ENCODE measurements at places on chromosomes 4 and X.

GRCh38 chr4:77651820-77652219 is 46.2 kb downstream of the CXCL13 start:
- no peak for ATAC-seq

GRCh38 chrX:28347476-28347875 is 239.8 kb upstream of the IL1RAPL1 start:
- ATAC-seq, result no peak

- no peak for ATAC-seq
Measured at GRCh38 chrX:3585719-3586118, 127.7 kb downstream of the PRKX start.

DNA sequence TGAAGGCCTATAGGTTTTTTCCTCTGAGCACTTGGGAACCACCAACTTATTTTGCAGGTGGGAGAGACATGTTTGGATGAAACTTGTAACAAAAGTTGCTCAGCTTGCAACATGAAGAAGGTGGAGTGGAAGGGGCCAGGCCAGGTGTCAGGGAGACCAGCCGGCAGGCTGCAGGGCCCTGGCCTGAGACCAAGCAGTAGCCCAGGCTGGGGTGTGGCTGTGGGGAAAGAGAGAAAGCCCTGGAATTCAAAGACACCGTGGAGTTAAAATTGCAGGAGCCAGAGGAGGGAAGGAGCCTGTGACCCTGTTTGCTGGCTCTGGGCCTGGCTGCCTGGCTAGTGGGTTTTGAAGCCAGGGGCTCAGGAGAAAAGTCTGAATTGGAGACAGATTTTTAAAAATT is 43.4 kb downstream of the EFNB1 start:
- no peak for ATAC-seq

GRCh38 chrX:69670001-69670555 is 54.2 kb downstream of the EDA start:
- no peak for ATAC-seq

DNA sequence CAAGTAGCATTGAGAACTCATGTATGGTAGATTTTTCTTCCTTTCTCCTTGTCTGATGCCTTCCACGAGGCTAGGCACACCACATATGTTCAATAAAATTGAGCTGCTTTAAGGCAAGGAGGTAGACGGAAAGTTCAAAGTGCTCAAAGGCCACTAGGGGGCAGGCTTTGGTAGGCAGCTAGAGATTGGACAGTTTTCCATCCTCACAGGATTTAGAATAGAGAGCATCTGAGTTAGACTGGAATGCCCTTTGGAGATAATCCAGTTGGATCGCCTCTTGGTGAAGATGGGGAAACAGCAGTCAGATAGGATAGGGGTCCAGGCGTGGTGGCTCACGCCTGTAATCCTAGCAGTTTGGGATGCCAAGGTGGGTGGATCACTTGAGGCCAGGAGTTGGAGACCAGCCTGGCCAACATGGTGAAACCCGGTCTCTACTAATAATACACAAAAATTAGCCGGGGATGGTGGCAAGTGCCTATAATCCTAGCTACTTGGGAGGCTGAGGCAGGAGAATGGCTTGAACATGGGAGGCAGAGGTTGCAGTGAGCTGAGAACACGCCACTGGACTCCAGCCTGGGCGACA is 30.4 kb downstream of the ELF4 start:
- ATAC-seq, result peak; percentile 64

GRCh38 chrX:94600077-94600476 is 926.1 kb downstream of the FAM133A start:
- no peak for ATAC-seq

DNA sequence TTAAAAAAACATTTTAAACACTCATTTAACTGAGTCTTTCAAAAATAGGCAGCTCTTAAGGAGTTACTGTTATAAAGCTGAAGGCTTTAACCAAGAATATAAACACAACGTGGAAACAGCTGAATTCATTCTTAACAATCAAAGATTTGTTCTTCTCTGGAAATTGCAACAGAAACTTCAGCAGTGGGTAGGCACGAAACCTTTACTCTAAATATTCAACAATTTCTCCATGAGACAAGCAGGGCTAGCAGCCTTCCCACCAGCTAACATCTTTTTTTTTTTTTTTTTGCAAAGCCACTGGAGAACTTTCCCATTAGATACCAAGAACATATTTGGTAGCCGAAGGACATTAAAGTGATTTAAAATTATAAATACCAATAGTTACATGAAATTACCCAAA is 78.2 kb upstream of the PRSS48 start:
- peak; percentile 24 for ATAC-seq

DNA sequence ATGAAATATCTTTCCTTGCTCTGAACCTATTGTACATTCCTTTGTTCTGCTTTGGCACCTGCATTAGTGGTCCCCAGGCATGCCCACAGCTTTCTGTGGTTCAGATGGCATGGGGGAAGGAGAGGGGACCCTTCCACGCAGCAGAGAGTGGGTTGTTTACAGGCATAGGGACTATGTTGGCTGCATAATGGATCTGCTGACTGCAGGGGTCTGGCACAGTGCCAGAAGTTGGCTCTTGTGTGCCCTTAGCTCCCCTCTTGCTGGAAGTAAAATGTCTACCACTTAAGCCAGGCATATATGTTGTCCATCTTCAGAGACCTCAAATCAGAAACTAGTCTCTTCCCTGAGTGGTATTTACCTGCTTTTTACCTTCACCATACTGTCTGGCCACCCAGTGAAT is 651.9 kb upstream of the PCDH7 start:
- ATAC-seq, result no peak

DNA sequence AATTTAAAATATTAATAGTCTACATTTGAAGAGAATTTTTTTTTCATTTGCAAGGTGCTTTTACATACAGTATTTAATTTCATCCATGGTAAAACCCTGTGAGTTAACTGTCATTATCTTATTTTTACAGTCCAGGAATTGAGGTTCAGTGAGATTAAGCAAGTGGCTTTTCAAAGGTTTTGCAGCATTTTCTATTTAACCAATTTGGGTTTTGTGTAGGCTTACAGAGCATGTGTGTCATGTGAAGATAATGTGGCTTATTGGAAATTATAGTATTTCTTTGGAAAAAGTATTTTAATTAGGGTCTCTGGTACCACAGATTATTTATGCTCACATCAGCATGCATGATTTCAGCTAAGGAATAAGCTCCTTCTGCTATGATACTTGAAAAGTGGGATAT is 4.5 kb downstream of the XK start:
- no peak for ATAC-seq

GRCh38 chrX:69139516-69139915 is 25.7 kb downstream of the PJA1 start:
- ATAC-seq, result no peak

GRCh38 chr4:173747537-173748257 is 217.7 kb upstream of the HAND2 start:
- ATAC-seq, result no peak

DNA sequence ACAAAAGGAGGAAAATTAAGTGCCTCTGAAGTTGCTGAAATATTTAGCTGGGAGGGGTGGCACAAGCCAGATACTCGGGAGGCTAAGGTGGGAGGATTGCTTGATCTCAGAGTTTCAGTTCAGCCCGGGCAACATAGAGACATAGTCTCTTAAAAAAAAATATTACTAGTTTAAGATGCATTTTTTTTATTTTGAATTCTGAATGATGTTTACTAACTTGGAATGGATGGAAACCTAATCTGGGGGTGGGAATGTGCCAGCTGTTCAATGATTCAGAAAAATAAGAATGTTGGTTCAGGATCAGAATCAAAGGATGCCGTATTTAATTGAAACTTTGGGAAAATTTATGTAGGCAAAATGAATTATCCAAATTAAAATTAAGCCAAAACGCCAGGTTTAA is 167.2 kb upstream of the ANK2 start:
- ATAC-seq, result no peak

DNA sequence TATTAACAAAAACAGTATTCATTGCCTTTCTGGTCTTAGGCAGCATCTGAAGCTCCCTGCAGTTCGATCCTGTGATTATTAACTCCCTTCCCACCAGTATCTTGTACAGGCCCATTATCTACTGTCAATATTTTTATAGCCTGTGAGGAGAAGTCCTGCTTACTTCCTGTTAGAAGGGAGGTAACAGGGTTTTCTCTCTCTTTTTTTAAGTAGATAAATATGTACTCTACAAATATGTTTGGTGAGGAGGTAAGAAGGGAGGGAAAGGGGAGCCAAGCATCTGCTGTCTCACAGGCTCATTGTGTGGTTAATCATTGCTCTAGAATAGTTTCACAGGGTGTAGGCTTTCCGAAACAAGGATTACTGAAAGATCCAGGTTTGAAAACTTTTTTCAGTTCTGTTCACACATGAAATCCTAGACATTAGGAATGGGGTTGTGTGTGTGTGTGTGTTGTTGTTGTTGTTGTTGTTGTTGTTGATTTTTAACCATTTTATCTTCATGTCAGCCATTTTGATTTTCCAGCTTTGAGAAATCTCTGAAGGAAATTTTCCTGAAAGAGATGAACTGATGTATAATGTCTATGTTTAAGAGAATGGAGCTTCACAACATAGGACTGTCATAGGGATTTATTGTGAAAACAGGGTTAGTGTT is 14.2 kb downstream of the ATOH1 start:
- ATAC-seq, result no peak

- no peak for ATAC-seq
Measured at GRCh38 chr4:130054908-130055307, 959.0 kb downstream of the C4orf33 start.

DNA sequence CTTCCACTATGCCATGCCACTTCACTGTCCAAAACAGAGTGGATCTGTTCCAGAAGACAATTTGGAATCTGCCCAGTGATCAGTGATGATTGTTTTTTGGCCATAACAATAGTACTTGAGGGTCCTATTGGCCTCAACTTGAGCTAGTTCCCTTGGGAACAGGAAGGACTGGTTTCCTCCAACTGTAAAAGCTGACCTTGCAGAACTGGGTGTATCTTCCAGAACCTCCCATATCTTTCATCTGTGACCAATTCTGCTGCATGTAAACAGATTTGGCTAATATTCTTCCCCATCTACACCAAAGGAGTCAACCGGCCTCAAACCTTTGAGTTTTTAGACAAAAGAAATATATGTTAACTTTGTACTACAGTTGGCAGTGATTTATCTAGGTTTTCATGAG is 165.1 kb upstream of the TRPC5 start:
- no peak for ATAC-seq

DNA sequence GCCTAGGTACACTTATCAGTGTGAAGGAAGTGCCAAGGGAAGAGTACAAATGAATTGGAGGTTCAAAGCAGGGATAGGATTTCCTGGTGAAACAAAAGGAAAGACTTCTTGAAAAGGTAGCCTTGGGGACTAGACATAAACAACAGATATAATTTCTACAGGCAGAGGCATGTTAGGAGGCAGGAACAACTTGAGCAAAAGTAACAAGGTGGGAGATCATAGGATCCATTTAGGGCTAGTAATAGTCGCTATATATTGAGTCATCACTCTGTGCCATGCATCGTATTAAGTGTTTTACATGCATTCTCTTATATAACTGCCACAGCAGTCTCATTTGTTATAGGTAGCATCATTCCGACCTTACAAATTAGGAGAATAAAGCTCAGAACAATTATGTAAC is 98.3 kb upstream of the EOLA2 start:
- no peak for ATAC-seq

DNA sequence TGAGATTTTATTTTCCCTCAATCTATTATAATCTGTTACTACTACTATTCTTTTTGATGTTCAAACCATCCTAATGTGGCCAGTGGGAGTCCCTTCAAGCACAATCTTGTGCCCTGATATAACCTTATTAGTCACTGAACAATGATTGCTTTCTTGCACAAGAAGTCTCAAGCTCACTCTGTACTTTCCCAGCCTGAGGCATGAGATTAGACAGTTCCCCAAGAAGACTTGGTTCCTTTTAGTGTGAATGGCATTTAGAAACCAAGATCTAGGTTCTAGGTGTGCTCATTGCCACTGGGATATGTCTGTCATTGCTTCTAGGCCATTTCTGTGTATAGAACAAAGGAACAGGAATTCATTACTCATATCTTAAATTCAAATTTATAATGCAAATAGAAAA is 28.0 kb upstream of the RBM41 start:
- ATAC-seq, result no peak

- no peak for ATAC-seq
Measured at GRCh38 chr4:139956507-139957017, 197.4 kb downstream of the MAML3 start.

DNA sequence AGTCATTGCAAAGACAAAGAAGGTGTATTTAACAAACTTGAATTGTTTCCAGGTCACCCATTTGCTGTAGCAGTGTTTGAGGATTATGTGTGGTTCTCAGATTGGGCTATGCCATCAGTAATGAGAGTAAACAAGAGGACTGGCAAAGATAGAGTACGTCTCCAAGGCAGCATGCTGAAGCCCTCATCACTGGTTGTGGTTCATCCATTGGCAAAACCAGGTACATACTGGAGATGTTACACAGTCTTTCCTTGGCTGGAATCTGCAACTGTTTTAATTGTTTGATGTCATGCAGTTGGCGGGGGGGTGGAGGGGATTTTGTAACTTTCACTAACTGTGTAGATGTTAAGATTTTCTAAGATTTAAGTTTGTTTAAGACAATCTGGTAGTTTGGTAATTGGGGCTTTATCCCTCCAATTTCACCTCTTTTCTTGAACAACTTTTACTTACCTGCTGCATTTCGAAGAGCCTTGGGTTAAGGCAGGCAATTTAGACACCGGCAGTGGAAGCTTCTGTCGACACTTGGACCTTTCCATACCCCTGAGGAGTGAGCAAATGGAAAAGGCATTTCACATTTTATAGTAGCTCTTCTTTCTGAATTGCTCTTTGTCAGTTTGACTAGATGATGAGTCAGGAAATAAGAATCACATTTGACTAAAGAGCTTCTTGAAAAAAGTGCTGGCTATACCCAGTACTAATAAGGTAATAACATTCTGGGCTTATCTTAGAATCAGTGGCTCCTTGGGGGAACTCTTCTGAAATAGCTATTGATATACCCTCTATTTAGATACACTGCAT is 67.4 kb downstream of the EGF start:
- ATAC-seq, result no peak

- no peak for ATAC-seq
Measured at GRCh38 chrX:145213504-145213903, 33.8 kb upstream of the SPANXN1 start.

- no peak for ATAC-seq
Measured at GRCh38 chr4:27775156-27775555, 914.5 kb downstream of the STIM2 start.

GRCh38 chrX:24117258-24117657 is 32.3 kb upstream of the ZFX start:
- ATAC-seq, result peak; percentile 82

- no peak for ATAC-seq
Measured at GRCh38 chr4:67134616-67135015, 410.7 kb downstream of the CENPC start.

GRCh38 chrX:137051978-137052642 is 18.3 kb upstream of the GPR101 start:
- peak; percentile 83 for ATAC-seq

Measured in gastroesophageal sphincter (tissue), 4 donors.